ENCODE measurements at places on chromosomes 16 and 17.

- DNase-seq: no peak
- no peaks in the 10 kb centered on the region for H3K36me3 ChIP-seq
Measured at GRCh38 chr16:54176376-54176901, 110.1 kb downstream of the IRX3 start.

DNA sequence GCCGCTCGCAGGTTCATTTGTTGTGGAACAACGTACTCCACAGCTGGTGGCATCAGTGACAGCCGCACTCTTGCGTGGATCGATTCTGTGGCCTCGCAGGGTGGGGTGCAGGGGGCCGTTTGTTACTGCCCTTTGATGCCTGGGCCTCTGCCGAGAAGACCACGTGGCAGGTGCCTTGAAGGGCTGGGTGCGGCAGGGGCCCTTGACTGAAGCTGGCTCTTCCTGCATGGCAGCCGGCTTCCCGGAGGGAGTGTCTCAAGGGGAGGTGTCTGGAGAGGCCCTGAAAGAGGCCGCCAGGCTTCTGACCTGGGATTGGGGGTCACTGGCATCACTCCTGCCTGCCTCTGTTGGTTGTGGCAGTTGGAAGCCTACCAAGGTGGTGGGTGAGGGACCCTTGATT is 43.8 kb downstream of the TBCD start:
- H3K27me3 ChIP-seq: no peaks in the 10 kb centered on the region
- H3K4me1 ChIP-seq: no peaks in the 10 kb centered on the region

DNA sequence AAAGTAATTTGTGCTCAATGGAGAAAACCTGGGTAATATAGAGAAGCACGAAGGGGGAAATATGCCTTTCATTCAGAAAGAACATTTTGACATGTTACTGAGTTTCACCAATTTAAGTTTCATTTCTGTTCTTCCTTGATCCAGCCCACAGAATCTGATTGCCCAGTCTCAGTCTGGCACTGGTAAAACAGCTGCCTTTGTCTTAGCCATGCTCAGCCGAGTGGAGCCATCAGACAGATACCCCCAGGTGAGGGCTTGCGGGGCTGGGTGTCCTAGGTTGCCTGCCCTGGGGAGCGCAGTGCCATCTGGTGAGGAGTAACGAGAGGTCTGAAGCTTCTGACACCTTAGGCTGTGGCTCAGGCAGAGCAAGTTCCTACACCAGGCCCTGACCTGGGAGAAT is 17.7 kb downstream of the DDX19A start:
- no peaks in the 10 kb centered on the region for H3K27me3 ChIP-seq
- DNase-seq: no peak
- no peak overlapping the region for H3K27ac ChIP-seq

- DNase-seq: no peak
- H3K4me3 ChIP-seq: no peak overlapping the region
- H3K36me3 ChIP-seq: no peaks in the 10 kb centered on the region
- H3K27me3 ChIP-seq: no peaks in the 10 kb centered on the region
Measured at GRCh38 chr16:78852081-78852635, 748.4 kb downstream of the MAF start.

GRCh38 chr16:67395458-67396158 is 2.3 kb upstream of the TPPP3 start:
- no peaks in the 10 kb centered on the region for H3K4me1 ChIP-seq
- no peak for DNase-seq
- no peaks in the 10 kb centered on the region for H3K27me3 ChIP-seq
- H3K4me3 ChIP-seq: no peak overlapping the region

- no peaks in the 10 kb centered on the region for H3K4me1 ChIP-seq
- no peaks in the 10 kb centered on the region for H3K27me3 ChIP-seq
- H3K27ac ChIP-seq: no peak overlapping the region
Measured at GRCh38 chr17:75970011-75970523, 8.9 kb downstream of the ACOX1 start.

DNA sequence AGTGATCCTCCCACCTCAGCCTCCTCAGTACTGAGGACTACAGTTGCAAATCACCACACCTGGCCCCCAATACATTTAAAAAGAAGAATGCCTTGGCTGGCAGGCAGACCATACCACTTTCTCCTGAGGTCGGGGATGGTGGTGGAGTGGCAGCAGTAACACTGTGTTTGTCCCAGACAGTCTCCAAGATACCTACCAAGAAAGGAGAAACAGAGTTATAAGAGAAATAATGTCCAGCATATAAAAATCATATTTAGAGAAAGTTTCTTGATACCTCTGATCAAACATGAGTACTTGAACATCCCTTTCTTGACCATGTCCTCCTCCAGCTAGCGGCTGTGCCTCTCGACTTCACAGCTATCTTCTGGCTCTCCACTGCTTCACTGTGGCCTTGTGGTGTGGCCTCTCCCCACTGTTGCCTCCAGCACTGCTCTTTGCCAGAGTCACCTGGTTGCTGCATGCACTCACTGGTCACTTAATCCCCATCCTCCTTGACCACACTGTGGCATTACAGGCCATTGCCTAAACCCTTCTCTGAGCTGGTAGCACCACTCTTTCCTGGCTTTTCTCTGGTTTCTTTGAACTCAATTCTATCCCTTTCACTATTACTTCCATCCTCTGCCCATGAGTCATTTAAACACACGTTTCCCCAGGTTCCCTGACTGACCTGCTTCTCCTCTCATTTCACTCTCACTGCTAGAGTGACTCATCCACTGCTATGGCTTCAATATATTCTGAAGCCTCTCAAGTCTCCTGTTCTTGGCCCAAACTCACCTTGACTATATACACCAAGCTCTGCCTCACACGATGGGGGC is 45.2 kb downstream of the XPO6 start:
- H3K4me3 ChIP-seq: no peak overlapping the region
- peaks cover 21% of the 10 kb centered on the region for H3K36me3 ChIP-seq
- no peak overlapping the region for H3K27ac ChIP-seq
- no peaks in the 10 kb centered on the region for H3K27me3 ChIP-seq

GRCh38 chr16:47700857-47701587 is 239.9 kb downstream of the PHKB start:
- DNase-seq: no peak
- H3K4me3 ChIP-seq: no peak overlapping the region
- no peak overlapping the region for H3K27ac ChIP-seq
- no peaks in the 10 kb centered on the region for H3K27me3 ChIP-seq
- no peaks in the 10 kb centered on the region for H3K4me1 ChIP-seq
- H3K36me3 ChIP-seq: no peaks in the 10 kb centered on the region

- H3K4me1 ChIP-seq: no peaks in the 10 kb centered on the region
- no peak for DNase-seq
- no peaks in the 10 kb centered on the region for H3K36me3 ChIP-seq
- no peak overlapping the region for H3K4me3 ChIP-seq
Measured at GRCh38 chr16:10858203-10858602, 18.8 kb upstream of the CIITA start.

- no peaks in the 10 kb centered on the region for H3K27me3 ChIP-seq
- H3K27ac ChIP-seq: peak overlapping the region; percentile 52
- H3K4me1 ChIP-seq: peaks cover 31% of the 10 kb centered on the region
Measured at GRCh38 chr17:27457360-27457715, 1.1 kb downstream of the KSR1 start.

GRCh38 chr16:33877-34647 is 19.3 kb downstream of the POLR3K start:
- no peak overlapping the region for H3K27ac ChIP-seq
- H3K4me1 ChIP-seq: no peaks in the 10 kb centered on the region
- H3K36me3 ChIP-seq: no peaks in the 10 kb centered on the region
- no peak overlapping the region for H3K4me3 ChIP-seq
- no peaks in the 10 kb centered on the region for H3K27me3 ChIP-seq

- H3K36me3 ChIP-seq: no peaks in the 10 kb centered on the region
- no peaks in the 10 kb centered on the region for H3K27me3 ChIP-seq
- no peaks in the 10 kb centered on the region for H3K4me1 ChIP-seq
- H3K27ac ChIP-seq: no peak overlapping the region
Measured at GRCh38 chr17:78032166-78032565, 73.7 kb downstream of the TNRC6C start.

- no peak for DNase-seq
- no peaks in the 10 kb centered on the region for H3K36me3 ChIP-seq
- H3K27ac ChIP-seq: no peak overlapping the region
- no peaks in the 10 kb centered on the region for H3K27me3 ChIP-seq
- H3K4me1 ChIP-seq: no peaks in the 10 kb centered on the region
Measured at GRCh38 chr16:67516296-67517154, 12.1 kb upstream of the RIPOR1 start.

DNA sequence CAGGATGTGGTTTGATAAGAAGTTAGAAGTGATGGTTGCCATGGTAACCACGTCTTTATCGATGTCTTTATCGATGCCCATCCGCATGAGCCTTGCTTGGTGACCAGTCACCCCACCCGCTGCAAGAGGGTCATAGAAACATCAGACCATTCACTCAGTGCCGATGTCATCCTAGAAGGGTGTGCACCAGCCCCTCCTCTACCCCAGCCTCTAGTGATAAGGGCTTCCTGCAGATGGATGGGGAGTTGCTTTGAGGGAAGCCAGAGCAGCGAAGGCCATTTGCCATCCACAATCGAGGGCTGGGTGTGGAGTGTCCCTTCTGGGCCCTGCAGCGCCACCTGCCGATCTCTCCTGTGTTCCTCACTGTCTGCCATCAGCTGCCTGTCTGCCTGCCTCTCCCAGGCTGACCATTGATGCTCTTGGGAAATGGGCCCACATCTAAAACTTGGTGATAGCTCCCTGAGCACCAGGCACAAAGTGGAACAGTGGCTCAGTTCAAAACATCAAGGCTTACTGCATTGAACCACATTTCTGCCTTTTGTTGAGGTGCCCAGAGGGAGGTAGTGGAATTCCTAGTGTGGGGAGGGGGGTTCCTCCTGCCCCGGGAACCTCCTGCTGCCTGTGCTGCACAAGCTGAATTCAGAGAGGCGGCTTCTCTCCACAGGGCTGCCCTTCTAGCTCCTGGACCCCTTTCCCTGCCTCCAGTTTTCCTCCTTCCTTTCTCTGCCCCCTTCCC is 8.9 kb downstream of the CALB2 start:
- H3K27ac ChIP-seq: no peak overlapping the region
- no peak for DNase-seq
- H3K4me3 ChIP-seq: no peak overlapping the region
- H3K27me3 ChIP-seq: no peaks in the 10 kb centered on the region

- no peaks in the 10 kb centered on the region for H3K27me3 ChIP-seq
- no peaks in the 10 kb centered on the region for H3K36me3 ChIP-seq
- no peak overlapping the region for H3K4me3 ChIP-seq
- H3K4me1 ChIP-seq: no peaks in the 10 kb centered on the region
- no peak for DNase-seq
- H3K27ac ChIP-seq: no peak overlapping the region
Measured at GRCh38 chr17:8599351-8600011, 31.0 kb downstream of the MYH10 start.

- H3K36me3 ChIP-seq: no peaks in the 10 kb centered on the region
- H3K27me3 ChIP-seq: no peaks in the 10 kb centered on the region
- H3K27ac ChIP-seq: no peak overlapping the region
- no peak for DNase-seq
- H3K4me1 ChIP-seq: no peaks in the 10 kb centered on the region
Measured at GRCh38 chr17:846901-847843, 65.0 kb downstream of the MRM3 start.

DNA sequence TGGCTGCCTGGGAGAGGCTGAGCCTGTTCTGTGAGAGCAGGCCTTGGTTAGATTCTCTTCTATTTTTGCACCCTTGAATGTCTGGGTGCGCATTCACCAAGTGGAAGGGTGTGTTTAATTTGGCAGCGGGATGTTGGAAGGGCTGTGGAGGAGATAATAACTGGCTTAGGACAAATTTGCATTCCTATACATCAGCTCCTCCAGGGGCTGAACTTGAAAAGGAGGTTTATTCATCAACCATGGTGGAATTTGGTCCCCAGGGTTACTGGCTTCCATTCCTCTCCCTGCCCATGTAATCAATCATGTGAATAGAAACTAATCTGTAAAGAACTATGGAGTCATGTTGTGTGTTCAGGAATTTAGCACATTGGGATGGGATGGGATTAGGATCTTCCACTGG is 100.2 kb upstream of the FOXF1 start:
- no peak overlapping the region for H3K4me3 ChIP-seq
- H3K27me3 ChIP-seq: no peaks in the 10 kb centered on the region
- DNase-seq: no peak
- no peaks in the 10 kb centered on the region for H3K36me3 ChIP-seq
- no peaks in the 10 kb centered on the region for H3K4me1 ChIP-seq
- no peak overlapping the region for H3K27ac ChIP-seq

DNA sequence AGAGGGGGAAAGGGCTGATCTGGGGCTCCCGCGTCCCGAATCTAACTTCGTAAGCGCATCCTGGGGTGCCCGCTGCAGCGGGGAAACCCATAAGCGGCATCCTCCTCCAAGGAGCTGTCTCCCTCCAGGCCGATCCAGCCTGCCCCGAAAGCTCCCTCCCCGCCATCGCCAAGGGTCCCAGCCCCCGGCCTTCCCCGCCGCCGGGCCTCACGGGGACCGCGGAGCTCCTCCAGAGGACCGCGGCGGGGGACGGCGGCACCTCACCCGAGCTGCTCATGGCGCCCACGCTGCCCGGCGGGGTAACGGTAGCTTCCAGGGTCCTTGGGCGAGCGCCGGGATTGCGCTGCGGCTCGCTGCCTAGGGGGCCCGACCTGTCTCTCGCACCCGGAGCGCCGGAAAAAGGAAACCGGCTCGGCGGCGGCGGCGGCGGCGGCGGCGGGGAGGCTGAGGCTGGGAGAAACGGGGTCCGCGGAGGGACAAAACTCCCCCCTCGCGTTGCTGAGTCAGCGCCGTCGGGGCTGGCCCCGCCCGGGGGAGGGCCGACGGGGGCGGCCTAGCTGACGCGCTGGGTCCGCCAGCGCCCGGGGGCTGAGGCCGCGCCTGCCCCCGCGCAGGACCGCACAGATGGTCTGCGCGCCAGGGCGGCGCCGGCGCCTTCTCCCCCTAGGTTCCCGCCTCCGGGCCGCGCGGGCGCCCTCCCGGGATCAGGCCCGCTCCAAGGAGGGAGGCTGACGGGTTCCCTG is at the start of gene BLMH:
BLMH (minus strand) TSS at position 402 of the 743 bp plus-strand sequence; CDS start at position 277, 125 bp downstream.
- peaks cover 11% of the 10 kb centered on the region for H3K4me1 ChIP-seq
- DNase-seq: no peak
- H3K27ac ChIP-seq: peak within 1 kb of the TSS; percentile 91

- no peaks in the 10 kb centered on the region for H3K4me1 ChIP-seq
- no peak overlapping the region for H3K4me3 ChIP-seq
- H3K27ac ChIP-seq: no peak overlapping the region
- H3K27me3 ChIP-seq: peaks cover 9% of the 10 kb centered on the region
Measured at GRCh38 chr16:17658881-17659280, 188.1 kb upstream of the XYLT1 start.

DNA sequence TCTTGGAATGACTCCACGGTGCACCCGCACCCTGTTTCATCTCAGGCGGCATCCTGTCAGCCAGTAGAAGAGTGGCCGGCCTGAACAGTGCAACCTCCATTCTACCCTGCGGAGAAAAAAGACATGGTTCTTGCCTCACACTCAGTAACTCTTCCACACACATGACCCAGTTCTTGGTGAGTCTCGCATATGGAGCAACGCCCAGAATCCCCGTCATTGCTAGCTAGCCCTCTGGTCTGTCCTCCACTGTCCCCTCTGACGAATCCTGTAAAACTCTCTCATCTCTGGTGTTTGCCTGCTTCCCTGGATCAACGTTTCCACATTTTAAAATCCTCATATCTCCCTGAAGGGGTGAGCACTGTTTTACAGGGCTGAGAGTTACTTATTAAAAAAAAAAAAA is 4.2 kb upstream of the RDM1 start:
- no peak for DNase-seq
- no peaks in the 10 kb centered on the region for H3K27me3 ChIP-seq
- H3K27ac ChIP-seq: no peak overlapping the region
- H3K4me1 ChIP-seq: peaks cover 13% of the 10 kb centered on the region
- H3K4me3 ChIP-seq: no peak overlapping the region

GRCh38 chr17:73643001-73643851 is 1.0 kb downstream of the SDK2 start:
- peaks cover 6% of the 10 kb centered on the region for H3K4me1 ChIP-seq
- H3K27ac ChIP-seq: no peak overlapping the region
- peak overlapping the region; percentile 39 for H3K4me3 ChIP-seq
- no peak for DNase-seq

All from Panc1 (cell line).